ENCODE measurements at places on chromosomes 11 and 22.

GRCh38 chr22:35570686-35571194, 30.1 kb downstream of the RASD2 start:
- DNase-seq, result no peak

DNA sequence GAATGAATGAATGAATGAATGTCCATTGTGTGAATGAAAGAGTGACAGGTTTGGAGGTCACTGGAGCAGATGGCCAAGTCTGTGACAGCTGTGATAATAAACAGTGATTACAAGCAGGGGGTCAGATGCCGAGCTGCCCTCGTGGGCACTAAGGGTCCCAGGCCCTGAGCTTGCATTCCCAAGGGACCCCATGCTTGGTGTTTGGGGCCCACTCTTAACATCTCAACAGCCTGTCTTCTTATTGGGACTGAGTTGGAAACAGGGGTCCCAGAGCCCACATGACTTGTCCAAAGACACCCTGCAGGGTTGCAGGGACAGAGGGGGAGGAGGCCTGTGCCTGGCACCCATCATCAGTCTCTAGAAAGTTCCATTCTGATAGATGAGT, 12.0 kb upstream of the ANO1 start:
- no peak for DNase-seq

- DNase-seq, result no peak
Measured at GRCh38 chr22:49195636-49196035, 632.0 kb downstream of the BRD1 start.

GRCh38 chr11:101126551-101127196, 2.9 kb downstream of the PGR start:
- DNase-seq, result no peak

DNA sequence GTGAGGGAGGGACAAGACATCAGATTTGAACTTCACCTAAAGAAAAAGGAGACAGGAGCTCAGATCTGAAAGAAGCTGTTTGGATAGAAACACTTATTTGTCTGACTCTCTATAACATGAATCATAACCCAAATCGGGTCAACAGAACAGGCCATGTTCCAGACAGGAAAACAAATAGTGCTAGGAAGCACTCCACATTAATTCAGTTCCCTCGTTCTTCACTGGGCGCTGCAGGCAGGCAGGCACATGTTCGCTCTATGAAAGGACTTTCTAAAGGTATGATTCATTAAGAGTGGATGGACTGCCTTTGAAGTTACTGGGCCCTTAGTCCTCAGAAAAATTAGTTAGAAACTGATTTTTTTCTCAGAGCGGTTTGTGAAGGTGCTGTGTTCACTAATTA, 137.5 kb upstream of the TRPC6 start:
- no peak for DNase-seq

GRCh38 chr22:46789992-46790391, 27.5 kb downstream of the TBC1D22A start:
- DNase-seq, result no peak

GRCh38 chr22:35033635-35034296, 32.2 kb upstream of the ISX start:
- DNase-seq, result no peak

- DNase-seq, result no peak
Measured at GRCh38 chr22:35589071-35589755, 27.9 kb downstream of the MB start.

DNA sequence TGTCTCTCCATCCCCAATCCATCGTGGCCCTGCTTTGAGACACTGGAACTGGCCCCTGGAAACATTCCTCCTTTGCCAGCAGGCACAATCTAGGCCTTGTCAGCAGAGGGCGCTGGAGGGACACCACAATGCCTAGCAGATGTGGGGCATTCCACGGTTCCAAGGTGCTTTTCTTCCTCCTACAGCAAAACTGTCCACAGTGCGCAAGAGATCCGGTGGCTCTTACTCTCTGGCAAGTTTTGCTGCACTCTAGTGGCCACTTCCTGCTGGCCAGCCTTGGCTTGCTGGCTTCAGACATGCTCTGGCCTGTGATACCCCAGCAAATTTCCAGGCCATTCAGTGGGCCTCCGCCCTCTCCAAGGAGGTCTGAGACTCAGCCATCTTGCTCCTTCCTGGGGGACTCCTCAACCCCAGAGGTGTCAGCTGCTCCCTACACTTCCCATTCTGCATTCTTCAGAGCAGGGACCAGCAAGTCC, 17.1 kb upstream of the RBM4B start:
- peak; percentile 84 for DNase-seq

GRCh38 chr11:76257074-76257719, 50.9 kb upstream of the WNT11 start:
- DNase-seq, result no peak

GRCh38 chr22:19568337-19569275, 44.4 kb upstream of the CLDN5 start:
- DNase-seq, result no peak

- DNase-seq, result no peak
Measured at GRCh38 chr11:10930224-10930971, 72.5 kb upstream of the ZBED5 start.

- no peak for DNase-seq
Measured at GRCh38 chr11:9982127-9982795, 311.8 kb downstream of the SBF2 start.
